ENCODE measurements at places on chromosomes 11 and 22.

- no peak for DNase-seq
Measured at GRCh38 chr11:134312223-134312622, 19.6 kb upstream of the GLB1L2 start.

DNA sequence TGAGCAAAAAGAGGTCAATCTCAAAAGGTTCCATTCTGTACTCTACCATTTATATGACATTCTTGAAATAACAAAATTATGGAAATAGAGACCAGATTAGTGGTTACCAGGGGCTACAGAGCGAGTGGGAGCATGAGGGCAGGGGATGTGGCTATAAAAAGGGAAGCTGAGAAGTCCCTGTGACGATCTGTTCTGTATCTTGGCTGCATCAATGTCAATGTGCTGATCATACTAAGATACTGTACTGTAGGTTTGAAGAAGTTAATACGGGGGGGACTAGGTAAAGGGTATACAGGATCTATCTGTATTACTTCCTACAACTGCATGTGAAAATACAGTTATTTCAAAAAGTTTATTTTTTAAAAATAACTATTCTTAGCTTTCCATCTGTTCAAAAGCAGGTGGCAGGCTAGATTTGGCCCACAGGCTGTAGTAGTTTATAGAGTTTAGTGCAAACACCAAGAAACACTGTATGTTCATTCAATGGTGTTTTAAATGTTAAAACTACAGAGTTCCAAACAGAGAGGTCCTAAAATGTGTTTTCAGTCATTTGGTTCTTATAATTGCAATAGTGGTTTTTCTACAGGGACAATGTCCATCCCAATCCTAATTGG is 78.2 kb downstream of the SMCO4 start:
- DNase-seq, result no peak

DNA sequence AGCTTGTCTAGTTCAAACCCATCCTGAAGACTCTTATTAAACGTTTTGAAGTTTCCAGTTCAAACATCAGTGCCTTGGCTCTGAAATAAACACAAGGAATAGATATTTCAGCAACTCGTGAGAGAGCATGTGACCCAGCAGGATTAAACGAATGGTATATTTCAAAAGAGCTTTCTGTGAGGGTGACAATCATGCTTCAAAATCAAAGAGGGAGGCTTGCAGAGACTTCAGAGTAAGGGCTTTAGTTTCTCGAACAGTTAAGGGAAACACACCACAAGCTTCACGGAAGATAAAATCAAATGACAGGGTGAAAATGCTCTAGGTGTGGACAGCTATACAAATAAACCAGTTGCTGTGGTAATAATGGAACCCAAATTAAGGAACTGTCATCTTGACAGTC is 1.4 kb downstream of the HPS4 start:
- DNase-seq, result no peak

DNA sequence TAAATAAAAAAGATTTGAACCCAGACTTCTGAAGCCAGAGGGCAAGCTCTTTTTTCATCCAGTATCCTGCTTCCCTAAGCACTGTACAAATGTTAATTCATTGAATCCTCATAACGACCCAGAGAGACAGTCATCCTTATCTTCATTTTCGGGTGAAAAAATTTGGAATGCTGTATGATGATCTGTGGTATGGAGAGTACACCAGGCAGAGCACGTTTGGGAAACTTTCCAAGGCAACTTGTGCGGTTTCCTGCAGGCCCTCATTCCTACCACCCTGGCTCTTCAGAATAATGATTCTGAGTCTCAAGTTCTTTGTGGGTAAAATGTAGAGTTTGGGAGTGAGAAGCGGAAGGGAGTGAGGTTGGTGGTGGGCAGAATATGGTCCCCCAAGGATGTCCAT is 177.9 kb upstream of the CADM1 start:
- DNase-seq, result no peak
